ENCODE measurements at places on chromosomes 6 and 20.

GRCh38 chr6:81844686-81845085, 92.2 kb upstream of the TENT5A start:
- no peak for DNase-seq

DNA sequence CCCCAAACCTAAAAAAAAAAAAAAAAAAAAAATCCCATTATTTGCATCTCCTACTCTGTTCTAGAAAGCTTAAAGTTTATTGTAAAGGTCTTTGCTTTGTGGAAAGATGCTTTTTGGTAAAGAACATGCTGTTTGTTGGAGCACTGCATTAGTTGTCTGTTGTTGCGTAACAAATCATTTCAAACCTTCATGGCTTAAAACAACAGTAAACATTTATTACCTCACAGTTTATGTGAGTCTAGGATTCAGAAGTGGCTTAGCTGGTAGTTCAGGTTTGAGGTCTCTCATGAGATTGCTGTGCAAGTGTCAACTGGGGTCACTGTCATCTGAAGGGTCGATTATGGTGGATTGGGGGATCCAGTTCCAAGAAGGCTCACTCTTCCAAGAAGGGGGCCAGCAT, 155.2 kb upstream of the ZFP64 start:
- DNase-seq: no peak

DNA sequence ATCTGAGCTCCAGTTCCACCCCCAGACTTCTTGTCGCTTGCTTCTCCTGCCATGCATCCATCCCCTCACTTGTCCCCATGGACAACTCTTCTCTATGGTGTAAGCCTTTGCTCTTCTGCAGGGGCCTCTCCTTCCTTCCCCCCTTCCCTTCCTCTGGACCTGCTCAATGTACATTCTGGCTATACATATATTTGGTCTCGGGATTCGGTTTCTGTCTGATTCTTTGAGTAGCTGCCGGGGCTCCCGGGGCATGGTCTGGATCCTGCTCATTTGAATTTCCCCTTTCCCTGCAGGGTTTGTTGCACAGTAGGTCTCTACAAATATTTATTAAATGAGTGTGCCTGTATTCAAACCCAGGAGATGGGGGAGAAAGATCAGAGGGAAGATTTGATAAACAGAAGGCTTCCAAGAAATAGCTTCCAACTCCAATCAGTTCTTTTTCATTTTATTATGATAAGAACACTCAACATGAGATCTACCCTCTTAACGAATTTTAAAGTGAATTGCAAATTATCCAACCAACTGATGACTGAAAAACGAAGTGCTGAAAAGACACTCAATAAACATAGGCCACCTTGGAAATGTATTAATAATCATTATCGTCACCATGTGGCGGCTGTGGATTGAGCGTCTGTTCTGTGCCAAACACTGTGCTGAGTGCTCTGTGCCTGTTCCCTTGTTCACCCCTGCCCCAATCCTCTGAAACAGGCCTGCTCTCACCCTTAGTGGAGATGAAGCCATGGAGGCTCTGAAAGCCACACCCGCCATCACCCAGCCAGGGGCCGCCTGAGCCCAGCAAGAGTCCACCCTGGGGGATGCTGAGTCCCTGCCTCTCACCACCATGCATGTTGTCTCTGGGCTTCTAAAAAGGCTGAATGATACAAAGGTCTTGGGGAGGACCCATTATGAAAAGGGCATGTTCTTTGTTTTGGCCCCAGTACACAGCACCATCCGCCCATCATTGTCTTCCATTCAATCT, 34.3 kb upstream of the APCDD1L start:
- no peak for DNase-seq

DNA sequence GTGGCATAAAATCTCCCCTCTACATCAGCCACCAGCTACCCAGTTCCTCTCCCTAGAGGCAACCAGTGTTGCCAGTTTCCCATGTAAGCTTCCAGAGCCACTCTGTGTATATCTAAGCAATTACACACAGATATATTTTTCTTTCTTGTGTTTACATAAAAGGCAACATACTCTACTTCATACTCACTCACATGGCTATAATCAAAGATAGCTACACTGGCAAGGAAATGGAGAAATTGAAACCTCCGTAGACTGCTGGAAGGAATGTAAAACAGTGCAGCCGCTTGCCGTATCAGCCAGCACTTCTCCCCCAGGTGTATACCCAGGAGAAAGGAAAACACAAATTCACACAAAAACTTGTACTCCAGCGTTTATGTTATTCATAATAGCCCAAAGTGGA, 38.5 kb upstream of the NELFCD start:
- DNase-seq: no peak

DNA sequence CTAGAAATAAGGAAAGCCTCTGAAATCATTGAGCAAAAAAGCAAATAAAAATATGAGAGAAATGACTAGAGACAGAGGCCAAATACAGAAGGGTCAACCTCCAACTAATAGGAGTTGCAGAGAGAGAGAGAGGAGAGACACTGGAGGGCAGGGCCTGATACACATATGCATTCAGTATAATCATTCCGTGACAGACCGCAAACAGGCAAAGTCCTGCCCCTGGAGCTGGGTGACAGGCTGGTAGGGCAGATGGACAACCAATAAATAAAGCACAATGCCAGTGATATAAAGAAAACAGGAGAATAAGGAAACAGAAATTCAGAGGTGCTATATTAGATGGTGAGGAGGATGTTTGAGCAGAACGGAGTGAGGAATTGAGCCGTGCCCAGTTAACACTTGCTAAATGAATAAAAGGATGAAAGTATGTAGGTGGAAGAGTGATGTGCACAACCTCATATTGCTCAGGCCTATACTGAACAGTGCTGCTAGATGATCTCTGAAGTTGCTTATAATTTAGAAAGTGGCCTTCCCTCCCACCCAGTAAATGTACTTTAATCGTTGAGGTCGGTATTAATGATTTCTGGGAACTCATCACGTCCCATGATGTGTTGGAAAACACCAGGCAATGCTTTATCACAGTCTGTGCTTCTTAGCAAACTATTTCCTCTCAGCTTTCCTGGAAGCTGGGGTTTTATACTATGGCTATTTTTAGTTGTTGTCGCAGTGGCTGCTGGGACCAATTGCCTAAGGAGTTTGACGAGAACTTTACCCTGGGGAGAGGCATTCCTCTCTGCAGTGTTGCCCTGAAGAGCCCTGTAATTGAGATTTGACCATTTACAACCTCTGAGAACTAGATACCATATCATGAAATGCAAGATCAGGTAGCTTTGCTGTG, 37.6 kb upstream of the CLIC5 start:
- peak; percentile 2 for DNase-seq

DNA sequence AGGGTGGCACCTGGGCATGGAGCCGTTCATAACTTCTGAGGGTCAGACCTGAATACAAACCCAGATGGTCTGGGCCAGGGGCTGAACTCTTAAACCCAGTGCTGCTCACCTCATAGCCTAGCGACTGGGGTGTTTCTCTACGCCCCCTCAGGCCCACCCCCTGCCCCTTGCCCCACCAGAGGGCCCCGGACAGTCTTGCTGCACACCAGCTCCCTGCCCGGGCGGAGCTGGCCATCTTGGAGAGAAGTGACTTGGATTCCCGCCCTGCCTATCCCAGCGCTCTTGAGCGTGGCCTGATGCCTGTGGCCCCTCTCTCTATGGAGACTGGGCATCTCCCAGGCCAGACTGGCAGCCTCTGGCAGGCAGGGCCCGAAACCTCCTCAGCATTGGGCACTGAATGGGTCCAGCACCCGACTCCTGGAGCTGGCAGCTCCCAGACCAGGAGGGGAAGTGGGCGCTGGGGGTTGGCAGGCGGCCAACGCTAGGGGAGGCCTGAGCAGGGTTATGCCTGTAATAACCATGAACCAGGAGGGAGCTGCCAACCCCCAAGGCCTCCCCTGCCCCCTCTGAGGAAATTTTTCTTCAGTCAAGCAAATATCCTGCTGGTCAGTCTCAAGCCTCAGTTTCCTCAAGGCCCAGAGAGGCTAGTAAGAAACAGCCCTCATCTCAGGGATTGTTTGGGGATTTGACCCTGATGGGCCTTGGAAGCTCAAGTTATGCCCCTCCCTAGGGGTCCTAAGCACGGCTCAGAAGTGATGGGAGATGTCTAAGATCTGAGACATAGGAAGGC, 169.5 kb downstream of the VEGFA start:
- DNase-seq: peak; percentile 60

DNA sequence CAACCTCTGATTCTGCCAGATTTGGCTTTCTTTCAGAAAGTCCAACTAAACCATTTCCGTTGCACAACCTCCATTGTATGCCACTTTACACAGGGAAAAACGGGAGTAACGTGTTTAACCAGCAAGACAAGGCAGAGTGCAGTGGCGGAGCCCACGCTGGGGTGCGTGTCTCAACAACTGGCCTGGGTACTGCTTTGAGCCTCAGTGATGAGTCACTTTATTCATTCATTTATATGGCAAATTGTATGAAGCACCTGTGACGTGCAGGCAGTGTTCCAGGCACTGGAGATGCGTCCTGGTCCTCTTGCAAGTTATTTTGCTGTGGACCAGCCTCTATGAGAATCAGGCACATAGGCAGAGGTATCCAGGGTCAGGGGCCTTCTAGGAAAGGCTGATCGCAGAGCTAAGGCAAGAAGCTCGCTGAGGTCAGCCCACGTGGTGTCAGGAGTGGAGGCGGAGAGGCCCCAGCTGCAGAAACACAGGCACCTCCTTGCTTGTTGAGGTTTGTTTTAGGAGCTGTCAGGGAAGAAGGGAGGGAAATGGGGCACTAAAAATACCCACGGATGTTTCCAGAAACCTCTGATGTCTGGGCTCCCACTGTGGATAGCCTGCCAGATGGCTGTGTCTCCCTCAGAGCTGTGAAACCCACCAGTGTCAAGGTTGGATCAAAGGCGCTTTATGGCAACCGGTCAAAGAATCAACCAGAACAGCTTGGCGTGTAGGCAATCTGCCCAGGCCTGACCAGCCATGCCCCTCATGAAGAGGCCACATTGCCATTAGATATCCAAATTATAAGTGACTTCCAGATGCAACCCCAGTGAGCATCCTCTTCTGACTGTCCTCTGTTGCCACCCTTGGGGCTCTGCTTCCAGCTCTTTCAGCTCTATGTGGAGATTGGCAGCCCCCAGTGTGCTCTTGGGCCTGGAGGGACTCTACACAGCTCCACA, 157.2 kb downstream of the CD83 start:
- DNase-seq: no peak

DNA sequence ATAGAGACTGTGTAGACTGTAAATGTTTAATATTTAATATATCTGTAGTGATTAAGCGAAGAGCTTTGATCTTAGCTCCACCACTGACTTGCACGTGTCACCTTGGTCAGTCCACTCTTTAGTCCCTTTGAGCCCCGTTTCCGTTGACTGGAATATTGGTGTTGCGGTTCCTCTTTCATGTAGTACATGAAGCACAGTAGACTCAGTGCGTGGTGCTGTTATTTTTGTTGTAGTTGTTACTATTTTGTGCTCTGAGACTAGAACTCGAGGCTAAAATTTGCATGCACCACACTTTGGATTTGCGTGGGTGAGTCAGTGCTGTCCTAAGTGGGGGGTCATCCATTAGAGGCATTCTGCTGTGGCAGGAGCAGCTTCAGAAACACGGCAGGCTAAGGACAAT, 291.4 kb downstream of the QKI start:
- no peak for DNase-seq

GRCh38 chr6:75748003-75748742, 866 bp upstream of the MYO6 start:
- DNase-seq: peak; percentile 4

GRCh38 chr6:54618572-54618971, 228.0 kb upstream of the FAM83B start:
- DNase-seq: no peak

GRCh38 chr6:118804091-118804490, 89.9 kb upstream of the ASF1A start:
- no peak for DNase-seq

DNA sequence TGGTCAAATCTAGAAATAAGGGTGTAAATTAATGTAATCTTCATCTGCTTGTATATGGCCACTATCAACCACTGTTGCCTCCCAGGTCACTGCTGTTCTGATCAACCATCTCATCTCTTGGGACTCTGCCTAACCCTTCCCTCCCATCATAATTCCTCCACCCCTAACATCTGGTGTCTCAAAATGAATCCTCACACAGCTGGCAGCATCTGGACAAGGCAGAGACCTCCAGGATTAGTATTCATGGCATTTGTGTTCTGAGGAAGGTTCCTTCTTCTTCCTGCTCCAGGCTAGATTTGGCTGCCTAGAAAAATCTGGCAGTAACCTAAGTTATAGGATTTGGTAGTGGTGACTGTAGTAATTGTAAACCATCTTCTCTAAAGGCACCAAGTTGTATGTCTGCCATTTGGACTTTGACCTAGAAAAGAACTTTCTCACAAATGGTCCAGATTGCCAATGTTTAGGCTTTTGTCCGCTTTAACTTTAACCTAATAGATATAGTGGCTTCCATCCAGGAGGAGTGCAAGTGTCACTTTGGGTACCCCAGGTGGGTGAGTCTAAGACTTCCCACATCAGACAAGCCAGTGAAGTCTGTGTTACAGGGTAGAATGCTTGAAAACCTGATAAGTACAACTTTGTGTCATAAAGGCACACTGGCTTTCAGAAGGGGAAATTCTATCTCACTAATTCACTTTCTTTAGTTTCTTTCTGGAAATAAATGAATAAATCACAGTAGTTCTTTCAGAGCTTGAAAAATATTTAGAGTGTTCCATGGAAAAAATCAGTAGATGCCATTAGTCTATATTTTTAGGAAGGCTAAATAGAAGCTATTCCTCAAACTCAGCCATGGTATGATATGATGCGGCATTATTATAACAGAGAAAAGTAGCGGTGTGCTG, 3.0 kb upstream of the PHACTR2 start:
- DNase-seq: no peak

GRCh38 chr6:78797270-78797669, 70.1 kb upstream of the IRAK1BP1 start:
- DNase-seq: no peak

All from hematopoietic multipotent progenitor cell treated with erythropoietin and hydrocortisone succinate and interleukin-3 and kit ligand, for 6 days (in vitro differentiated cells).